ENCODE measurements at places on chromosomes 11 and 22.

DNA sequence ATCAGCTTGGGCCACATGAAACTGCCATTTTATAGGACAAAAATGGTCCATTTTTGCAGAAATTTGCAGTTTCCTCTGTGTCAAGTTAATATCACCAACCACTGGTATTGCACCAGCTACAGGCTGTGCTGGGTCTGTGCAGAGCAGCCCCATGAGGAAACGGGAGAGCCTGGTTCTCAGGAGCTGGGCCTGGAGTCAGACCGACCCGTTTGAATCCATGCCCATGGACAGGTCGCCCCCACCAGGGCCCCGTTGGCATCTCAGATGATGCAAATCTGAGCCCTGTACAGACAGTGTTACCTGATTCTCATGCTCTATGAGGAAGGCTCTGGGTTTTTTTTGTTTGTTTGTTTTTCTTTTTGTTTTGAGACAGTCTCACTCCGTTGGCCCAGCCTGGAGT lies 9.8 kb upstream of the SEC14L6 start:
- no peak for DNase-seq

DNA sequence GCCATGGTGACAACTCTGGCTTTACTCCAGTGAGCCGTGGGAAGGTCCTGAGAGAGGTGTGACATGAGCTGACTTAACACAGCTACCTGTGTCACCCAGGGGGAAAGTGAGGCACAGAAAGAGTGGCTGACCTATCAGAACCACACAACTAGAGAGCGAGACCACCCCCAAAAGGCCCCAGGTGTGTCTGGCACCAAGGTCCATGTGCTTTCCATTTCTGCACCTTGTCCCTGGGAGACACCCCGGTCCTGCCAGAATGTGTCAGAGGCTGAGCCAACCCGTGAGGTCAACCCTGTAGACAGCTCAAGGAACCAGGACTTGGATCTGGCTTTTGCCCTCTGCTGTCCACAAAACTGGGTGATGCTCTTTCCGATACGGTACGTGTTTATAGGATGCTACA lies 9.8 kb downstream of the MAFF start:
- peak; percentile 15 for DNase-seq

DNA sequence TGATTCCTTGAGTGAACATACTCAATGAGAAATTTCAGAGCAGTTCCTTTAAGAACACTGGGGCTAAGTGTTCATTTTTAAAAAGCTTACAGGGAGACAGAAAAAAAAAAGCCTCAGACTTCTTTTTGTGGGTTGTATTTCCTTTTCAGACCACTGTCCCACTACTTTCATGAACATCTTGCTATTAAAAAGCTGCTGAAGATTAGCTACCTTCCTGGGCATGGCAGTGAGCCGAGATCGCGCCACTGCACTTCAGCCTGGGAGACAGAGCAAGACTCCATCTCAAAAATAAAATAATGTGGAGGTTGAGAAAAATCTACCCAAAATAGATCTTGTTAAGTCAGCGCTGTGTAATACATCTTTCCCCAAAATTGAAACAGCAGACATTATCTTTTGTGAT lies 10.8 kb downstream of the TRAF6 start:
- no peak for DNase-seq

- DNase-seq: peak; percentile 77
Measured at GRCh38 chr11:95067039-95067840, 521 bp downstream of the SRSF8 start.

DNA sequence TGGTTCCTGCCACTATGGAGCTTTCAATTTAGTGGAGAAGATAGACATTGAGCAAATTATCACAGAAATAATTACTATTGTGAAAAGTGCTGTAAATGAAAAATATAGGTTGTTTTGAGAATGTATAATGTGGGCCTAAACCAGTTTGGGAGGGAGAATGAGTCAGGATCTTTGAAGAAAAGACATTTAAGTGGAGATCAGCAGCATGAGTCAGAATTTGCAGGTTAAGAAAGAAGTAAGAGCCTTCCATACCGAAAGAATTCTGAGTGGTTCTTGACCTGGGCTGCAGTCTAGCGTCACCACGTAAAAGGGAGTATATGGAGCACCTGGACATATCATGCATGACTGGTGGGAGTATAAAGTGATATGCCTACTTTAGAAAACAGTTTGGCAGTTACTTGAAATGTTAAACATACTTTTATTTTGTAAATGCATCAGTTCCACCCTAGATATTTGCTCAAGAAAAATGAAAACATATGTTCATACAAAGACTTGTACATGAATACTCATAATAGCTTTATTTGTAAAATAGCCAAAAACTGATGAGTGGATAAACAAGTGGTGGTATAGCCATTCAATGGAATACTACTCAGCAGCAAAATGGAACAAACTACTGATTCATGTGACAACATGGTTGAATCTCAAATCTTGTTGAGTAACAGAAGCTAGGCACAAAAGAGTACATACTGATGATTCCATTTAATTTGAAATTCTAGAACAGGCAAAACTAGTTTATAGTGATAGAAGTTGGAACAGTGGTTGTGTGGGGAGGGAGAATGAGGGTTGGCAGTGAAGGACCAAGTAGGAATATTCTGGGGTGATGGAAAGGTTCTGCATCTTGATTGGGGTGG lies 99.2 kb downstream of the STIM1 start:
- no peak for DNase-seq

GRCh38 chr11:128491195-128491936 lies 96.0 kb downstream of the ETS1 start:
- no peak for DNase-seq

GRCh38 chr11:116707161-116707629 lies 65.6 kb downstream of the BUD13 start:
- no peak for DNase-seq

DNA sequence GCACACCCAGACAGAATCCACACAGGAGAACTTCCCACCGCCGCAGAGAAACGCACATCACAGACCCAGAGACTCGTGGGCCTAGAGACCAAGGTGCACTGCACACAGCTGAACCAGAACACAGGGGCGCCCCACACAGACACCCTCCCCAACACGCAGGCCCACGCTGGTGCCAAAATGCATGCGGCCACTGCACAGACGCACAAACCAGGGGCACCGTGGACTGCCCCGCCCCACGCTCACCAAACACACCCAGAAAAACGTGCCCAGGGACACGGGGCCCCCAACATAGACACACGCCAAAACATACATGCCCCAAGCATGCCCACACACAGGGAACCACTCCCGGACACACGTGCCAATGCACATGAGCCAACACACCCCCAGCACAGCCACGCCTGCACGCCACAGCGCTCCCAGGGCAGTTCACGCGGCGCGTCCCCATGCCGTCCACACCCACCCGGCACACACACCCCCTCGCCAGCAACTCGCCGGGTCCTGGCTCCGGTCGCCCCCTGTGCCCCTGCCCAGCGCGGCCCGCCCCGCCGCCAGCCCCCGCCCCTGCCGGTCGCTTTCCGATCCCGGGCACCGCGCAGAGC lies 7.8 kb downstream of the ELFN2 start:
- no peak for DNase-seq

- no peak for DNase-seq
Measured at GRCh38 chr11:60780065-60780464, 5.1 kb upstream of the MS4A10 start.

DNA sequence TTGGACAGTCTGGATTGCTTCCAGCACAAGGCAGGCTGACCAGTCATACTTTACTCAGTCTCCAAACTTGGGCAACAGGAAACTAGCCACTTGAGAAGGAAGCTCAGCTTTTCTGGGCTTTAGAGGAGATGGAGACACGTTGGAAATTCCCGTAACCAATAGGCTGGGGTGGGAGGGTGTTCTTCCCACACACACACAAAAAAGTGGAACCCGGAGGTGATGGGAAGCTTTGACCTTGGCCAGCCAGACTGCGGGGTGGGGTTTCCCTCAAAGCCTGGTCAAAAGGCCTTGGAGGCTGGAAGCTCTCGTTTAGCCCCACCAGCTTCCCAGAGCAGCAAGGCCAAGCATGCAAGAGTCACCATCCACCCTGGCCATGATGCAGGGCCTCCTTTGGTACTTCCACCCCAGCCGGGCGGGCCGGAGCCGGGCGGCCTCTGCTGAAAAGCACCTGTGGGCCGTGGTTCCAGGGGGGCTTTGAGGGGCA lies 126.2 kb downstream of the BCR start:
- peak; percentile 95 for DNase-seq

DNA sequence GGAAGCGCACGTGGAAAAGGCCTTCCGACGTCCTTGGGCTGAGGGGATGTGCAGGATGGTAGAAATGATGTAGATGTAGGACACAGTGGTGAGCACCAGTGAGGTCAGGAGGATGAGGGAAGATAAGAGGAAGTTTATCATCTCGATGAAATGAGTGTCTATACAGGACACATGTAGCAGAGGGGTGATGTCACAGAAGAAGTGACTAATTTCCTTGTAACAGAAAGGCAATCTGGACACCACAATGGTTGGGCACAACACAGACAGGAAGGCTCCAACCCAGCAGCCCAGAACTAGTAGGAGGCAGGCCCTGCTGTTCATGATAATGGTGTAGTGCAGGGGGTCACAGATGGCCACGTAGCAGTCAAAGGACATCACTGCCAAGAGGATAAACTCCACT lies 35.0 kb upstream of the OR6M1 start:
- DNase-seq: peak; percentile 55

DNA sequence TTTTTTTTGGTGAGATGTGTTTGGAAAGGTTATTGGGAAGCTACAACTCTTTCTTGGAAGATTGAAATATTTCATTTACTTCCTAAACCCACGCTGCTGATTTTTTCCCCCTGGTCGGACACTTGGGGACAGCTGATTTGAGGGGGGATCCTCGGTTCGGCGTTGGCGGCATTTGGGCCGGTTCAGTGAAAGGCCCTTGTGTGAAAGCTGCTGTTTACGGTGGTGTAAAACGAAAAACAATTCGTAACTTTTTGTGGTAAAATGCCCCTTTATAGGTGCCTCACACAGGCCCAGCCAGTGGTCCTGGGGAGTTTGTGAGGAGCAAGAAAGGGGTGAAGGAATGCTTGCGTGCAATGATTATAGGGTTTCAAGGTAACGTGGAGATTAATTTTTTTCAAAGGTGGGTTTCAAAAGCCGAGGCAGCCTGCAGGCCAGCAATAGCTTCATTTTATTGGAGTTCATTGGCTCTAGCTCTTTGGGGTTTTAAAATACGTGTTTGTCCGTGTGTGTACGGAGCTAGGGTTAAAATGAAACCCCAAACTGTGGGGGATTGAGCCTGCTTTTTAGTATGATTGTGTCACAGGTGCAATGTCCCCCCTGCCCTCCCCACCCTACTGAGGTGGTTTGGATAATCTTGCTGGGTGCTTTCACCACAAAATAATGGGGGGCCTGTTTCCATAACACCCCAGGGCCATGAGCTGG lies 77.2 kb upstream of the PPARA start:
- DNase-seq: no peak

DNA sequence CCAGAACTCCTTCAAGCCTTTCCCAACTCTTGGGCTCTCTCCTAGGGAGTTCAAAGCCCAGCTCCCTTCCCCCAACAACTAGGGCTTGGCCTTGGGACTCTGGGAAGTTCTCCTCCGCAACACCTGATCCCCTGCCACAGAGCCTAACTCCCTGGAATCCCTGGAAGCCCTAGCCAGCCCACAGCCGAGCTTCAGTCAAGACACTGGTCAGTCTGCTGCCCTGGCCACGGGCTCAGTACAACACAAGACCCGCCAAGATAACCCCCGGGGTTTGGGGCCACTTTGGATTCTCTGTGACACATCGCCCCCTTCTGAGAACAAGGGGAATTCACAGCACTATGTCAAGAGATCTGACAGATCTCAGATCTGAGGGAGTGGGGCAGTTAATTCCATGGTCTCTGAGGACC lies 58.3 kb downstream of the SLC22A12 start:
- peak; percentile 27 for DNase-seq

All from fibroblast of pulmonary artery (primary cell).